ENCODE measurements at places on chromosomes 7 and 10. TPM values are rescaled to one million over a fixed set of nuclear protein-coding genes. Genes with fewer than 3 reads are reported as not detected.
A peak's percentile ranks its signal among the peaks of the same experiment; 100 is the strongest.

DNA sequence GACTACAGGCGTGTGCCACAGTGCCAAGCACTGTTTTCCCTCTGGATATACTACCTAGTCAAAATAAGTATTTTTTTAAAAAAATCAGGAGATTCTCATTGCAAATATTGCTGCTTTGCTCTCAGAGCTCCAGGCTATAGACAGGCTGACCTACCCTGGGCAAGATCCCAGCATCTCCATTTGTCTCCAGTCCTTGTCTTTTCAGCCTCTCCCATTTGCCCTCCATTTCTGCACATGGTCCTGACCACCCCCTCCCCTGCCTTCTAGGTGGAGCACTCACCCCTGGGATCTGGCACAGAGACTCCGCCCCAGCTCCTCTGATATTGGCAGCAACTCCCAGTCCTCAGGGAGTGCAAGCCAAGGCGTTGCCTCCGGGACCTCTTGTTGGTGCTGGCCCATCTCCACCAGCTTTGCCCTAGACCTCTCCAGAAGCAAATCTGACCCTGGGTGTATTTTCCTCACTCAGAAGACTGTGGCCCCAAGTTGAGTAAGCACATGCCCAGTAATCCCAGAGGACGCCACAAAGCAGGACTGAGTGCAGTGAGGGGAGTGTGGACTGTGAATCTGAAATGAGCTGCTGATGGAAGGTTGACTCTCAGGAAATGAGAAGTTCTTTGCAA is 120.6 kb downstream of the MTPAP start:
- no peak for DNase-seq

DNA sequence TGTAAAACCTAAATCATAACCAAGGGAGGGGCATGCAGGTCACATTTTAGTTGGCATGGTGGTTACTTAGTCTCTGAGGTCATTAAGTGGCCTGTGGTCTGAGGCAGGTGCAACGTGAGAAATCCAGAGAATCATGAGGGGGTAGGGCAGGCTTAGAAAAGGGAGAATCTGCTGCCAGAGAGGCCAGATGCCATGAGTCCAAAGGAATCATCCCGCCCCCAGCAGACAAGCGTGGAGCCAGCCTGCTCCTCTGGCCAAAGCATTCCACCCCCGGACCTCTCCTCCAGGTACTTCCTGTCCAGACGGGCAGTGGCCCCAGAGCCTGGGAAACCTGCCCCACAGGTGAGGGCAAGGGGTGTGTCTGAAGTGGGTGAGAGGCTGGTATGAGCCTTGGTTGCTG is 196.4 kb upstream of the ZNF32 start:
- DNase-seq: no peak

GRCh38 chr10:109892931-109893330 is 30.4 kb downstream of the XPNPEP1 start:
- DNase-seq: no peak

DNA sequence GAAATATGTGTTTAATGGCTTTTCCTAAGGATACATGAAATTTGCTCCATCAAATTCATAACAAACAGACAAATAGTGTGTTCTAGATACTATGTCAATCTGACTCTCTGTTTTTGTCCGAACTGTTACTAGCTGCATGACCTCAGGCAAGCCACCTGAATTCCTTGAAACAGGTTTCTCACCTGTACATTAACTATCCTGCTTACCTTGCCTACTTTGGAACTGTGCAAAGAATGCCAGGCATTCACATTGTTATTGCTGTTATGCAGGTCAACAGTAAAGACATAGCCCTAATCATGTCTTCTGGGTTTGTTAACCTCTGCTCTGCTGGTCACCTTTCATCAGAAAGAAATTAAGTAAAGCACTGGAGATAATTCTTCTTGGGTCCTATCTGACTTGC is 1283.9 kb upstream of the CELF2 start:
- DNase-seq: no peak

DNA sequence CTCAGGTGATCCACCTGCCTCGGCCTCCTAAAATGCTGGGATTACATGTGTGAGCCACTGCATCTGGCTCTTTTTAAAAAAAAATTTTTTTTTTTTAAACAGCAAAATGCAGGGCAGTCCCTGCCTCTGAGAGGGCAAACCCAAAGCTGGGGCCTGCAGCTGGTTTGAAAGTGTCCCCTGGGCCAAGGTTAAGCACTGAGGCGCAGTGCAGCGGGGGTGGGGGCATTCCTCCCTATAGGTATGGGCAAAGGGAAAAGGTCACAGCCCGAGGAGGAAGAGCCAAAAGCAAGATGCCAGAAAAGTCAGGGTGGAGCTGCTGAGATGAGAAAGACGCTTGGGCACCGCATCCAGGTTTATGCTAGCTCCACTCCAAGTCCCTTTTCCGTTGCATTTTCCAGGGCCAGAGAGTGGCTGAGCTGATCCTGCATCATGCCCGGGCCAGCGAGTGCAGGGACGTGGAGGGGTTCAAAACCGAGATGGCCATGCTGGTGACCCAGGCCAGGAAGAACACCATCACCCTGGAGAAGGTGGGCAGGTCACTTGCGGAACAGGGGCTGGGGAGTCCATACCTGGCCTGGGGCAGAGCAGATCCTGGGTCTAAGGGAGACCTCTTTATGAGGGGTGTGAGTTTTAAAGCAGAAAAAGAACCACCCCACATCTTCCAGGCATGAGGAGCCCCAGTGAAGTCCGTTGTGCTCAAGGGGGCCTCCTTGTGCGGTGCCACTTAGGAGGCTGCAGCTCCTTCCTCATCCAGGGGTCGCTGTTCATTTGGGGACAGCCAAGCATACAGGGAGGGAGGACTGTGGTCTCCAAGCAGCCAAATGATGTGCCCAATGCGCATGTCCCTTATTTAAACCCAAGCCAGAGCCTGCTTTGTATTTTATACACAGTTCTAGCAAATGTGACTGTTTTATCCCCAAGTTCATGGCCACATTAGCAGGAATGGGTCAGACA is 7.0 kb upstream of the NDUFB2 start:
- DNase-seq: peak; percentile 6

The ANXA8 gene
- 137 TPM for total RNA-seq

The PIP gene
- not detected for total RNA-seq

The C10orf143 gene
- total RNA-seq: 11.6 TPM

The PPP1R3A gene
- total RNA-seq: not detected

The SLC29A4 gene
- total RNA-seq: 3.7 TPM

Data from ureter (tissue), 1 donor.